Mucosa of gallbladder (tissue), 1 donor: ENCODE measurements at places on chromosomes 16 and 17. TPM values are rescaled to one million over a fixed set of nuclear protein-coding genes. Genes with fewer than 3 reads are reported as not detected.

DNA sequence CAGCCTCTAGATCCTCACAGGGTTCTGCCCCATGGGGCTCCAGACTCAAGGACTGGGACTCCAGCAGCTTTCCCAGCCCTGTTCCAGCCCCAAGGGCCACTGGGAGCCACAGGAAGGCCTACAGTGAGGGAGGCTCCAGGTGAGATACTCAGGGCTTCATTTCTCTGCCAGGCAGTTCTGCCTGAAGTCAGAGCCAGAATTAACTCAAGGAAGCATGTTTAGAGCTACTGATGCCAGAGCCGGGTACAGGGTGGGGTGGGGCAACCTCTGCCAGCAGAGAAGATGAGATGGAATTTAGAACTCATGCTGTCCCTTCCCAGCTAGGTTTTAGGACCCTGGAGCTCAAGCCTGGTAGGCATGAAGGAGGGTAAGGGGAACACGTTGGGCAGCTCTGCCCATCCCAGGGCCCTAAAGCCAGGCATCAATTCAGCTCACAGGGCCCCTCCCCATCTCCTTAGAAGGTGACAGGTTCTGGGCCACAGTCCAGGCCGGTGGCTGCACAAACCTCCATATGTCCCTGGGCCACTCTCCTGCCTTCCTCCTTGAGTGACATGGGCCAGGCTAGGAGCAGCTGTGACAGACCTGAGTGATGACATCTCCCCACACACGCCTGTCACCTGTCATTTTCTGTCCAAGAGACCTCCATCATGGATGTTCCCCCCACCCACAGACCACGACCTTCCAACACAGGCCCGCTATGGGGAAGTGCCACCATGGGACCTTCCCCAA, 24.5 kb upstream of the SPPL2C start:
- DNase-seq: no peak

GRCh38 chr16:17155485-17155884, 315.3 kb downstream of the XYLT1 start:
- DNase-seq: no peak

GRCh38 chr16:4319454-4320421, 3.9 kb downstream of the GLIS2 start:
- DNase-seq: no peak

DNA sequence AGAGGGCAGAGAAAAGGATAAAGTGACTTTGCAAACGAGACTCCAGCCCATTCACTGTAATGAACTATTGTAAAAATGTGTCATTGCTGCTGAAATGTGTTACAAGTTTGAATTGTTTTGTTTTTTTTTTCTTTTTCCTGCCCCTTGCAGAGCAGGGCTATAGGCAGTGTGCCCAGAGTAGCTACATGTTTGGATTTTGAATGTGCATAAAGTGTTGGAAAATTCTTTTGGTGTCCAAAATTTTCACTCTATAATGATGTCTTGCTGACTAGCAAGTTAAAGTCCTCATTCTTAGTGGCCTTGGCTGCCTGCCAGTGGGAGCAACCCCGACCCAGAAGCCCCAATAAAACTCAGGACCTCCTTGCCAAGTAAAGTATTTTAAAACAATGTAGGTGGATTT, 66.5 kb downstream of the IGF2BP1 start:
- DNase-seq: no peak

GRCh38 chr16:1906055-1906845, 12.0 kb downstream of the HS3ST6 start:
- DNase-seq: no peak

DNA sequence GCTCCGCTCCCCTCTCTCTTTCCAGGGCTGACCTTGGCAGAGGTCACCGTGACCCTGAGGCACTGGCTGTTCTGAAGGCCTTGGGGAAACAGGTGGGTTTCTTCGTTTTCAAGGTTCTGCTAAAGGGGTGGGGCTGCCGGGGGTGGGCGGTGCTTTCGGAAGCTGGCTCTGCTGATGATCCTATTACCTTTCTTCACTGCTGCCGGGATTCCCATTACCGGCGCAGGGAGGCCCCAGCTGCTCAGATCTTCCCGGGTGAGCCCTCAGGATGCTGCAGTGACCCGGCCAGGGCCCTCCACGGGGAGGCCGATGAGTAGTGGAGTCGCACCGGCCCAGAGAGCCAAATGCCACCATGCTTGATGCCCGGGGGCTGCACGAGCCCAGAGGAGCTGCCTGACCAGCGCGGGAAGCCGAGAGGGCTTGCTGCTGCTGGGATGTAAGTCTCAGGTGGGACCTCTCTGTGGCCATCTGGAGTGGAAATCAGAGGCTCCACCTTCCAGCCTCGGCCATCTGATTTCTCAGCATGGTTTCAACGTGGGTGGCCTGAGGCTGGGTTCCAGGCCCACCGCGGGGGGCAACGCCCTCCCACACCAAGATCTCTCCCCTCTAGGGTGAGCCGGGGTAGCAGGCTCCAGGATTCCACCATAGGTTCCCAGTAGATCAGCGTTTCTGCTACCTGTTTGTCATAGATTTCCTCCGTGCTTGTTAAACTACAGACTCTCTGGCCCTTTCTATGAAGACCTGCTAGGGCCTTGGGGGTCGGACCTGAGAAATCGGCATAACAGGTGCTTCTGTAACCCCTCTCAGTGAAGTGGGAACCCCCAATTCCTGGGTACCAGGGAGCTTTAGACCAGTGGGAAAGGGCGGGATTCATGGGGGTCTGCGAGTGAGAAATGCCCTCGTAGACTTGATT, 21.6 kb upstream of the ADCY7 start:
- no peak for DNase-seq

DNA sequence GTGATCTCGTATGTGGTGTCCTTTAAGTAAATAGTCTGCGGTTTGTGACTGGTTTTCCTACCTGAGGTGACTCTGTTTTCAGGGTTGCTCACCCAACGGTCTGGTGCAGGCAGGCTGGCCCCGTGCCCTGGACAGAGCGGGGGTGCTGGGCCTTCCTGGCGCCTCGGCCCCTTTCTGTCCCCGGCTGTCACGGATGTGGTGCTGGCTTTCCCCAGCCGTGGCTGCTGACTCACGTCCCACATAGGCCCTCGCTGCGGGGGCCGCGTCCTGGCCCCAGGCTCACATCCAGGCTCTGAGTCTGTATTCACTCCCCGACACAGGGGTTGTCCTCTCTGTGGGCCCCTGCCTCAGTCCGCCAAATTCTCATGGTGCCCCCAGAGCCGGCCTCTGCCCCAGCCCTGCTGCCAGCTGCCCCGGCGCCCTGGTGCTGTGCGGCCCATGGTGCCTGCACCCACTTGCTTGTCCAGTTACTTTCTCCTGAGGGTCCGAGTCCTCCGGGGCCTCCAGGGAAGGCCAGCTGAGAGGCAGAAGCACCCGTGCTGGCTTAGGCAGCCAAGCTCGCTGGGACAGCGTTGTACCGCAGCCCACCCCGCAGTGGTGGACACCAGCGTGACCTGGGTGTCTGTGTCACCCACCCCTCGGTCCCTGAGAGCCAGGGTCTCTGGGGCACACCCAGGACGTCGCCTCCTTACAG, 5.9 kb downstream of the CHMP6 start:
- no peak for DNase-seq

DNA sequence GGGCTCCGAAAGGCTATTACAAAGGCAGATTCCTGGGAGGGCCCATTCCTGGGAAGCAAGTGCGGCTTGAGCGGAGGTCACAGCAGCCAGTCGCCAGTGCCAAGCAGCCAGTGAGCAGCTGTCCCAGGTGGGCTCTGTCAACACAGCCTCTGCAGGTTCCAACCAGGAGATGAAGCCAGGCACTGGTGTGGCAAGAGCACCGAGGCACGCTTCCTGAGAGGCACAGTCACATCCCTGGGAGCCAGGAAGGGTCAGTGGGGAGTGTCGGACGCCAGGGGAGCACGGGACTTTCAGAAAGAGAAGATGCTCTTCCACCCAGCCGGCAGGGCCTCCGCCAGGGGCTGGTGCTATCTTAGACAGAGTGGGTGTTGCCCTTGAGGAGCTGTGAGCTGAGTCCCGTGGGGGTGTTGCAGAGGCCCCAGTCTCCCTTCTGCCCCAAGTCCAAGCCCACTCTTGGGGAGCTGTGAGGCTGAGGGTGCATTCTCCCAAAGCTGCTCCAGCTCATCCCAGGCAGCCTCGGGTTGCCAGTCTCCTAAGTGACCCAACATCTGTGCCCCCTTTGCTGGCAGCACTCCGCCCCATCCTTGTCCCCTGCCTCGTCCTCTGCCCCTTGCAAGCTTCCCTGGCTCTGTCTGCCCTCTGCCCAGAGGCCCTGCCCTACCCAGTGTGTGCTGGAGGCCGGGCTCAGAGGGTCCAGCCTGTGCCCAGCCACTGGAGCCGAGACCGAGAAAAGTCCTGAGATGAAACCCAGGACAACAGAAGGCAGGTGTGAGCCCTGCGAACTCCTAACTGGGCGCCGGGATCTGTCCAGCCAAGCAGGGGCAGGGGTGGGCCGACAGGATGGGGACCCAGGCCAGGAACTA, 6.6 kb downstream of the UBALD1 start:
- DNase-seq: no peak

- no peak for DNase-seq
Measured at GRCh38 chr17:30091771-30092170, 24.8 kb upstream of the NSRP1 start.

DNA sequence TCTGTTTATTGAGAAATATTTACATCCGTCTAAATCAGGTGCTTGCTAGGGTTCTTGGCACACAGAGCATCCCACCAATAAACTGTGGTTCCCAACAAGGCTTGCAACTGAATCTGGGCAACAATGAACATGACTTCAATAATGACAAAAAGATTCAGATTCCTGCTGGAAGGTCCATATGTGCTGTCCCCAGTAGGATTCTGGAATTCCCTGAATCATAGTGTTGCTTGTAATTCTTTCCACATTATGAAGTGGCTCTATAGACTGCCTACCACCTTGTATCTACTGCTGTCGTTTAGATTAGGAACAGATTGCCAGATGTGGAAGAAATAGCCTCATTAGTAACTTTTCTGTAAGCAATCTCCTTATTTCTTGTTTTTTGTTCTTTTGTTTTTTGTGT, 265.9 kb downstream of the WWOX start:
- DNase-seq: no peak

DNA sequence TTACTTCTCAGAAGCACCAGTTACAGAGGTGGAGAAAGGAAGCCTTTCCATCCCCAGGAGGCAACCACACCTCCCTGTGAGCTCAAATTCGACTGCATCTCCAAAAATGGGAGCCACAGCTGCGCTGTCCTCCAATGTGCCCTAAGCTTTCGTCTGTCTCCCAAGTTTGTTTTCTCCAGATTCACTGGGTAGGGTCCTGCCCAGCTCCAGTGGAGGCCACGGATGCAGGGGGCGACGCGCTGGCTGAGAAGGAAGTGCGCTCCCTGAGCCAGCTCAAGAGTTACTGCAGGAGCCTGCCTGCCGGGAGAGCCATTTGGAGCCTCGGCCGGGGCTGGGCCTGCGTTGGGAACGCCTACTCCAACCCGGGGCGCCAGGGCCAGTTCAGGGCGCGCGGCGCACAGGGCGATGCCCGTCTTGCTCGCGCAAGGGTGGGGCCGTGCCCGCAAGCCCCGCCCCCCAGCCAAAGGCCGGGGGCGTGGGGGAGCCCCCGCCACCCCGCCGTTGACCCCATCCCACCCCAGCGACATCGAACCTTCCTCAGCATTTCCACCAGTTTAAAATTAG, 19.5 kb downstream of the SIAH1 start:
- peak; percentile 90 for DNase-seq

DNA sequence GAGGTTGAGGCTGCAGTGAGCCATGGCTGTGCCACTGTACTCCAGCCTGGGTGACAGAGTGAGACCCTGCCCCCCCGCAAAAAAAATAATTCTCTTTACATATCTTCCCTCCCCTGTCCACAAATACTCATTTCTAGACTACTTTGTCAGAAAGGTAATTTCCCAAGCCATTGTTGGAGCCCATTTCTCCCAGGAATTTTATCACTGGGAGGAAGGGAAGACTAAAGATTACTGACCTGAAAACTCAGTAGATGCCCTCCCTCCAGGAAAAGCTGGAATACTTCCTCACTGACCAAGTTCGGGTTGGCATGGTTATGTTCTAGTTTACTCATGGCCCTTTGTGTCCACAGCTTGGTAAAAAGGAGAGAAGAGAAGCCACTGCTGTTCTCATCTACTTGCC, 4.1 kb downstream of the CALCOCO2 start:
- DNase-seq: no peak

GRCh38 chr16:67664258-67664657, 2.3 kb downstream of the ENKD1 start:
- no peak for DNase-seq

- no peak for DNase-seq
Measured at GRCh38 chr16:58299757-58300349, 5.0 kb upstream of the PRSS54 start.

DNA sequence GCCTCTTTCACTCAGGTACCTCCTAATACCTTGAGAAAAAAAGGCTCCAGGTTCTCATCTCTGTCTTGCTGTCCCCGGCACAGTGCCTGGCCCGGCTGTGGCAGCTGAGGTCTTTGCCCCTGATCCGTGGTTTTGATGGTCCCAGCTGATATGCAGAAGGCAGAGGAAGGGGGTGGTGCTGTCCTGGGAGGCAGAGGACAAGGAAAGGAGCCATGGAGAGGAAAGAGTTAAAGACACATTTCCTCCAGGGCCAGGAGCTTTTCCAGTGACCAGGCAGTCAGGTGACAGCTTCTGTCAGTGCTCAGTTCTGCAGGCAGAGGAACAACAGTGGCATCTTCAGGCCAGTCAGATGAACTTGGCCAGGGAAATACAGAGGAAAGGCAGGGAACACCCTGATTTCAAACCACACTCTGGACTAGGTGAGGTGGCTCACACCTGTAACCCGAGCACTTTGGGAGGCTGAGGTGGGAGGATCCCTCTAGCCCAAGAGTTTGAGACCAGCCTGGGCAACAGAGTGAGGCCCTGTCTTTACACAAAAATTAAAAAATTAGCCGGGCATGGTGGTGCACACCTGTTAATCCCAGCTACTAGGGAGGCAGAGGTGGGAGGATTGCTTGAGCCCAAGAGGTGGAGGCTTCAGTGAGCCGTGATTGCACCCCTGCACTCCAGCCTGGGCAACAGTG, 3.3 kb upstream of the COG1 start:
- peak; percentile 48 for DNase-seq

GRCh38 chr16:54142787-54143186, 143.8 kb downstream of the IRX3 start:
- no peak for DNase-seq

Gene NXPH3
- 2.9 TPM for total RNA-seq

Gene SLC47A2
- total RNA-seq: not detected

Gene GFAP
- 0.09 TPM for total RNA-seq

Gene C17orf107
- 8.8 TPM for total RNA-seq

Gene JPT1
- 183 TPM for total RNA-seq

Gene PYY
- total RNA-seq: not detected

Gene DRC3
- 6.7 TPM for total RNA-seq

Gene SLX1A
- total RNA-seq: 70.4 TPM

Gene CD300LG
- total RNA-seq: 1.5 TPM
